Mammary epithelial cell (primary cell): ENCODE measurements at places on chromosomes 7 and 10. TPM values are rescaled to one million over a fixed set of nuclear protein-coding genes. Genes with fewer than 3 reads are reported as not detected.

The OGDHL gene
- 0.53 TPM for polyA plus RNA-seq

The GPR26 gene
- polyA plus RNA-seq = not detected

The FKBP6 gene
- polyA plus RNA-seq = 0.07 TPM

The CTBP2 gene
- 141 TPM for polyA plus RNA-seq

The DRGX gene
- polyA plus RNA-seq = not detected

The SORBS1 gene
- 0.70 TPM for polyA plus RNA-seq

The EN2 gene
- not detected for polyA plus RNA-seq

The HPSE2 gene
- polyA plus RNA-seq = not detected

The MKI67 gene
- 20.8 TPM for polyA plus RNA-seq

The CHAT gene
- not detected for polyA plus RNA-seq

The PTPN20 gene
- polyA plus RNA-seq = not detected

The NEUROG3 gene
- not detected for polyA plus RNA-seq

The DPYSL4 gene
- polyA plus RNA-seq = 6.6 TPM

The LRRC72 gene
- polyA plus RNA-seq = not detected

The VWA2 gene
- polyA plus RNA-seq = 0.34 TPM

The CCL24 gene
- polyA plus RNA-seq = not detected

The LRGUK gene
- 0.05 TPM for polyA plus RNA-seq

The KAZALD1 gene
- polyA plus RNA-seq = 0.92 TPM

The HOXA4 gene
- 1.8 TPM for polyA plus RNA-seq

The C7orf57 gene
- 1.1 TPM for polyA plus RNA-seq

The FUOM gene
- 19.0 TPM for polyA plus RNA-seq

The PROSER2 gene
- 20.4 TPM for polyA plus RNA-seq

The RAB11FIP2 gene
- 4.1 TPM for polyA plus RNA-seq

The GPC2 gene
- polyA plus RNA-seq = 0.53 TPM

The MYH16 gene
- 3.7 TPM for polyA plus RNA-seq

The SND1 gene
- 138 TPM for polyA plus RNA-seq

The HMX3 gene
- polyA plus RNA-seq = not detected
